Stimulated activated CD8-positive, alpha-beta memory T cell treated with anti-CD3 and anti-CD28 coated beads, Interleukin-7, amount 100 ng/mL, for 48 hours (primary cell): ENCODE measurements at places on chromosomes 11 and 22.

DNA sequence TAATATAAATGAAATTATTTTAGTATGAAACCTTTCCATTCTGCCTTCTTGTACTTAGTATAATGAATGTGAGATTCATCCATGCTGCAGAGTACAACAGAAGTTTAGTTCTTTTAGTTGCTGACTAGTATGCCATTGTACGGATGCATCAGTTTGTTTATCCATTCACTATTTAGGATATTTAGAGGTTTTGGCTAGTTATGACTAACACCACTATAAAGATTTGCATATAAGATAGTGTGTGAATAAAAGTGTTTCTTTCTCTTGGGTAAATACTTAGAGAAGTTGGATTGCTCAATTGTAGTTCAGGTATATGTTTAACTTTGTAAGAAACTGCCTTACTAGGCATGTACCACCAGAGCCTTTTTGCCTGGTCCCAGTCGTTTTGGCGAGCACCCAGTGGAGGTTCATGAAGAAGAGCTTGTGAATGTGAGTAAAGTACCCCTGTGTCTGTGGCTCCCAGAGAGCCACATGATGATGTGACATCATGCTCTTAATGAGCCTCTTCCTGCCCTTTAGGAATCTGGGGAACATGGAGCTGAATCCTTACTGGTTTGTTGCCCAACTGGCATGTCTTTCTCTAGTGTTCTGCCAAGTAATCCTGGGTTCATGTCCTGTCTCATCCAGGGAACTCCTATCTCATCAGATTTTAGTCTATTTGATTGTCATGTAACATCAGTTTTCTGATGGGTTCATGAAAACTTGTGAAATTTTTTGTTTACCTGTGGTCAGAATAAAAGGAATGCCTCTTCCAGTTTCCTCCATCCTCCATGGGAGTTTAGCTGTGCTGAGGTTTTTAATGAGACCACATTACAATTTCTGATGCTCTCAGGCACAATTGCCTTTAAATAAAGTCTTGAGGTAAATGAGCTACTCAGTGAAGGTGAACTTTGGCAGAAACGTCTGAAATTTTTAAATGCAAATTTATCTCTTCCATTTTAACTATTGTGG lies 234.8 kb downstream of the CASP12 start:
- DNase-seq = no peak

- DNase-seq = no peak
These were observed 12.7 kb downstream of the SLC15A3 start for GRCh38 chr11:60939301-60939700.

DNA sequence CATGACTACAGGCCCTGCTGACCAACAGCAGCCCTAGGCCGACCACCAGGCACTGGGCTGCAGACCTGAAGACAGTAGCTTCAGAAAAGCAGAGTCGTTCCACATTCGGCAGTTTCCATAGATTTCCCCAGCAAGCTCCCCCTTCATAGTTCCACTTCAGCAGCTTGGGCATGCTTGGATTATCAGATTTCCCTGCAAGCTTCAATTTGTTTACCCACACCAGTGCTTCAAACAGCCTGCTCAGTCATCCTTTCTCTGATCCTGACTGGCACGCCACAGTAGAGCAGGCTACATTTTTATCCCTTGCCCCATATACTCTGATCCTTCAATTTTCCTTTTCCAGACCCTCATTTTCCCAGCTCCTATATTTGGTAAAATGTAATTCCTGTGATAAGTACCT lies 51.1 kb upstream of the CFAP300 start:
- DNase-seq = no peak

- no peak for DNase-seq
These were observed 14.0 kb downstream of the CFAP300 start for GRCh38 chr11:102061276-102061675.

DNA sequence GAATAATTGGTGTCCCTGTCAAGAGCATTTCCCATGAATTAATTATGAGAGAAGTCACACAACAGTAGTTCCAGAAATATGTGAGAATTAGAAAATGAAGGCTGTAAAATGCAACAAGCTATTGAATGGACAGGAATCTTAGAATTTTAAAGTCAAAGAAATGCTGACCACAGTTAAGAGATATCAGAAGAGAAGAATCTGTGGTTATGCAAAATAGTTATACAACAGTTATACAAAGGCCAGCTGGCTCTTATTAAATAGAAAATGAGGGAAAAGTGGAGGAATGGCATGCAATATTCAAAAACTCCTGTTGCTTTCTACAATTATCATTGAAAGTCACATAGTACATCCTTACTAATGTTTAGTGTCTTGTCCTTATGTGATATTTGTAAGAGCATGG lies 27.4 kb downstream of the CASP12 start:
- DNase-seq = no peak

DNA sequence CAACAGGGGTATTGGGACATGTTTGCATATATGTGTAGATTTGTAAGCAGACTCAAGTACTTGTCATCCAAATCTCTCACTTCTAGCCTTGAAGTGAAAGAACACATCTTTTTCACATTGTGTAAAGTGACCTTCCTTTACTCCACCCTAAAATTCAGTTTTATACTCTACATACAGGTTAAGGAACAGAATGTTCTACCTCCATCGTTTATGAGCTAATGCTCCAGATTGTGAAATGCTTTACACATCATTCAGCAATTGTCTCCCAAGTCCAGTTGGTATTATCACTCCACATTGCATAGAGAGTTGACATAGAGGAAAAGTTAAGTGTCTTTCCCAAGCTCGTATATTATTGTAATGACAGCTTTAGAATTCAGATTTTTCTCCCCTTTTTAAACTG lies 46.1 kb upstream of the BLID start:
- no peak for DNase-seq

DNA sequence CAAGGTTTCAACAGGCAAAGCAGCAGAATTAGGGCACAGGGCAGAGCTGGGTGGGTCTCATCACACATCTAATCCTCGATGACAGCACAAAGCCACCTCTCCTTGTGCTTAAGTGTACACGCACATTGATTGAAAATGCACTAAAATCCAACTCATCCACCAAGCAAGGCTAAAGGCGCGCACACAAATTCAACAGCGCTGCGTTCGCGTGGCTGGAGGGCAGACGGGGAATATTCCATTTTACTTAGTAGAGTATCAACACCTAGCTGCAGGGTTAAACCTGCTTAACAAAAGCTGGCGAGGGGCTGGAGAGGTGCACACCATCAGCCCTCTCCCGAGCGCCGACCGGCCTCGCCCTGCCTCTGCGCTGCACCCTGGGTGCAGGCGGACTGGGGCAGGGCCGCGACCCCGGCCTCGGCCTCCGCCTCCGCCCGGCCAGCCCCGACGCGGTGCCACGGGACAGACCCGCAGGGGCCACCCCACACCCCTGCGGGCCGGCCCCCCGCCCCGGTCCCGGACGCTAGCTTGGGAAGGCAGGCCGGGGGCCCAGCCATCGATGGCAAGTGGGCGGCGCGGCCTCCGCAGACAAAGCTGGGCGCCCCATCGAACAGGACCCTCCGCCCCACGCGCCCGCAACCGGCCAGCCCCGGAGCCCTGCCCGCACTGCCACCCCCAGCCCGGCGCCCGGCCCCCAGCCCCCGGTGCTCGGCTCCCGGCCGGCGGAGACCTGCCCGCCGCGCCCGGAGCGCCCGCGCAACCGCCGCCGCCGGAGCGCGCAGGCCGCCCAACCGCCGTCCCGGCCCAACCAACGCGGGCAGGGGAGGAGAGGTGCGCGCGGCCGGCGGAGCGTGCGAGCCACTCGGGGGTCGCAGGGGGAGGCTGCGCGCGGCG lies 929 bp downstream of the PRDM10 start:
- peak; percentile 10 for DNase-seq

DNA sequence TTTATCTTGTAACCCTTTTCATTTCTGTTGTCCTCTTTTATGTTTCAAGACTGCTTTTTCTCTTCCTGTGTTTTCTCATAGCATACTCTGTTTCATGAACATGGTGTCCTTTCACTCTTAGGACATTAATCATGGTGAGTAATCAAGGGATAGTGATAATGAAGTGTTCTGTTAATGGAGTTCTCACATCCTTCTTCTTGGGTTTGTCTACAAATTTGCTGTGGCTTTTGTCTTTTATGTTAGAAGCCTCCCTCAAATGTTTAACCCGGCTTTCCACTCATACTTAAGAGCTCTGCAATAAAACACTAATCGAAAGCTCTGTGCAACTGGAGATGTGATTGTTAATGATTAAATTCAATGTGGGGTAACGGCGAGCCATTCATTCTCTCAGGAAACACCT lies 593.6 kb downstream of the NELL1 start:
- no peak for DNase-seq

- no peak for DNase-seq
These were observed 15.4 kb downstream of the CELSR1 start for GRCh38 chr22:46521994-46522393.

DNA sequence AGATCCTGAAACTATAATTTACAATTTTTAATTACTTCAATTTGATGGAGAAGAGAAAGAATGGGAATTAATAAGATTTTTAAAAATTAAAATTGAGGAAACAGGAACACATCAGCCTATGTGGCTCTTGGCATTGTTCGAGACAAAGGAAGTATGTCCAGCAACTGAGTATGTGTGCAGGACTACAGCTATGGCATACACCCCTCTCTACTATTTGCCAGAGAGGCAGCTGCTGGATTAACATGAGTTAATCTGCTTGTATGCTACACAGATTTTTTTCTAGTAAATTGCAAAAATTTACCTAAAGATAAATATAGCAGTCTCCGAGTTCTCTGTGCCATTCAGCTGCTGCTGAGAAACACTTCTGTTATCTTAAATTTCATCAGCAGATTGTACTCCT lies 70.6 kb downstream of the PHF21A start:
- no peak for DNase-seq

- DNase-seq = no peak
These were observed 541.2 kb downstream of the BUD13 start for GRCh38 chr11:116231543-116231942.

DNA sequence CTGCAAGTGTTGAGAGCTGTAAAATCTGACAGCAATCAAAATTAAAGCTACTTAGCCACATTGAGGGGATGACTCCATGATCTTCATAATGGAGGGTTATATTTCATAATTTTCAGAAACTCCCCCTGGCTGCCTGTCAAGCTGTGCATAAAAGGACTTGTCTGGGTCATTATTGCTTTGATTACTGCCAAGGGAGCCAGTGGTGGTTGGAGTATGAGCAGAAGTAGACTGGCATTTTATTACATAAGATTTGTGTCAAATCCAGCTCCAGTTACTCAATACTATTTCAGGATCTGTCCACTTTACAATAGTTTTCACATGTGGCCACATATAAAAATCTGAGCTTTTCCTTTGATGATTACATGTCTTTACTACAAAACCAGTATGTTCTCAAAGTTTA lies 108.9 kb upstream of the SLC5A12 start:
- no peak for DNase-seq

GRCh38 chr11:11813288-11813962 lies 28.3 kb upstream of the USP47 start:
- no peak for DNase-seq

GRCh38 chr11:131637469-131638175 lies 267.2 kb downstream of the NTM start:
- DNase-seq = no peak

- no peak for DNase-seq
These were observed 260.0 kb upstream of the CADM1 start for GRCh38 chr11:115764176-115764575.

DNA sequence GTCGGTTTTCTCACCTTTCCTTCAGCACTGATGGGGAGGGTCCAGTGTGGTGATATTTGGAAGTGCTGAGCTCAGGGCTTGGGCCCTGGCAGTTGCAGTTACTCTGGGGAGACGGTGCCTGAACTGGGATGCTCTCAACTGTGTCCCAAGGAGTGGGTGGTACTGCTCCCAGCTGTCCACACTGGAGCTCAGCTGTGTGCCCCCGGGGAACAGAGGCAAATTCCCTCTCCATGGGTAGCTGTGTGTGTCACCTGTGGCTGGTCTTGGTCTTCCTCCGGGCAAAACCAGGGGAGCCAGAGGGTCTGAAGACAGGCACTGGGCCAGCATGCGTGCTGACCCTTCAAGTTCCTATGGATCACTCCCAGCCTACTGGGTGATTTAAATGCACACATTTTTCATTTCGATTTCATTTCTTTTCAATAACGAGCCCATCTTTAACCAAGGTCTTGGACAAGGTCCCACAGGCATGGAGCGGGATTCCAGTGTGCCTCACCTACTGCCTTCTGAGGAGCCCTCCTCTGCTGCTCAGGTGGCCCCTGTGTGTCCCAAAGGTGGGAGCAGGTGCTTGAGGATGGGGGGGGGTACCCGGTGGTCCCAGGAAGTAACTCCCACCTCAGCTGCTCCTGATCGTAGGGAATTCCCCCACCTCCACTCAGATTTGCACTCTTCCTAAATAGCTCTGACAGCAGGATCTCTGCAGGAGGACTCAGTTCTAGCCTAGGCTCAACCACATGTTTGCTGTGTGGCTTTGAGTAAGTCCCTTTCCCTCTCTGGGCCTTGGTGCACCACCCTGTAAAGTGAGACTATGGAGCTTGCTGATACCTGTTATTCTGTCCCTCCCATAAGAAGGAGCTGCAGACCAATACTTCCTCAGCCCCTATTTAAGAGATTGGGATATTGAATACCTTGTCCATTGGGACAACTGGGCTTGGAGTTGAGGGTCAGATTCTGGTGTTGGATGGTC lies 16.8 kb downstream of the PRDM11 start:
- DNase-seq = no peak

- no peak for DNase-seq
These were observed 34.5 kb upstream of the OLFML1 start for GRCh38 chr11:7450836-7451235.

DNA sequence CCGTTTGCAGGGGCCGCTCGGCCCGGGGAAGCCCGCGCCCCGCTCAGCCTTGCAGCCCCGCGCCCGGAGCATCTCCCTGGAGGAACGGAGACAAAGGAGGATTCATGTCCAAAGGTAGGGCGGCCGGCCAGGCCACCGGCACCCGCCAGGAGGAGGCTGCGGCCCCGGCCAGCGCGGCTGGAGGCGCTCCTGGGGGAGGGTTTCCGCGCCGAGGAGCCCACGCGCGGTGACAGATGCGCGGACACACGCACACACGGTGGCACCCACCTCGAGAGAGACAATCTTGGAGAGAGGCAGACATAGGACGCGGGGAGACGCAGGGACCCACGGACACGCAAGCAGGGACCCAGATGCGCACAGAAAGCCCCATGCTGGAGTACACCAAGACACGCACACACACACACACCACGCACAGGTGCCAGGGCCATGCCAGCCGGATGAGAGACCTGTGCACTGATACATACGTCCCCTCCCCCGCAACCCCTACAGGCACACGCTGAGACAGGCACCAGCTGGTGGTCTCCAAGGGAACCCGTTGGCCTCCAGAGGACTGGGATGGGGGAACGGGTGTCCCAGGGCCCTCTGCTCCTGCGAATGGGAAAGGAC lies 7.8 kb downstream of the SEPTIN3 start:
- DNase-seq = no peak

- no peak for DNase-seq
These were observed 90.0 kb downstream of the SBF2 start for GRCh38 chr11:10204021-10204420.
